Globus pallidus (tissue), 1 donor: ENCODE measurements at places on chromosomes 2 and 18.

DNA sequence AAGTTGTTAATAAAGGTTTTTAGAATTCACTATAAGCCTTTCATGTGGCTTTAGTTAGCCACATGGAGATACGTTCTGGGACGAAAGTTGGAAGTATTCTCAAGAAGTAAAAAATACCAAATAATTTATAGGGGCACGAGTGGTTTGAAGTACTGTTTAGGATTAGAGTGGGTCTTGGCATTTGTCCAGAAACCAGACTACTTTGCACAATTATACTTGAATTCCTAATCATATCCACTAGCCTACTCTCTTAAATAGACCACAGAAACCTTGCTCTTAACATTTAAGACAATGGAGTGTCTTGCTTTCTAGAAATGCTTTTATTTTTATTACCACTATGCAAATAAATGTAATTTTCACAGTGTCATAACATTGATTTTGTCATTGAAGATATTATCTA, 44.6 kb downstream of the UBE2E3 start:
- DNase-seq, result no peak

GRCh38 chr2:238286551-238286950, 1.9 kb downstream of the PER2 start:
- no peak for DNase-seq

- peak; percentile 55 for DNase-seq
These were observed 1888.3 kb upstream of the CELF4 start for GRCh38 chr18:39453882-39454281.

DNA sequence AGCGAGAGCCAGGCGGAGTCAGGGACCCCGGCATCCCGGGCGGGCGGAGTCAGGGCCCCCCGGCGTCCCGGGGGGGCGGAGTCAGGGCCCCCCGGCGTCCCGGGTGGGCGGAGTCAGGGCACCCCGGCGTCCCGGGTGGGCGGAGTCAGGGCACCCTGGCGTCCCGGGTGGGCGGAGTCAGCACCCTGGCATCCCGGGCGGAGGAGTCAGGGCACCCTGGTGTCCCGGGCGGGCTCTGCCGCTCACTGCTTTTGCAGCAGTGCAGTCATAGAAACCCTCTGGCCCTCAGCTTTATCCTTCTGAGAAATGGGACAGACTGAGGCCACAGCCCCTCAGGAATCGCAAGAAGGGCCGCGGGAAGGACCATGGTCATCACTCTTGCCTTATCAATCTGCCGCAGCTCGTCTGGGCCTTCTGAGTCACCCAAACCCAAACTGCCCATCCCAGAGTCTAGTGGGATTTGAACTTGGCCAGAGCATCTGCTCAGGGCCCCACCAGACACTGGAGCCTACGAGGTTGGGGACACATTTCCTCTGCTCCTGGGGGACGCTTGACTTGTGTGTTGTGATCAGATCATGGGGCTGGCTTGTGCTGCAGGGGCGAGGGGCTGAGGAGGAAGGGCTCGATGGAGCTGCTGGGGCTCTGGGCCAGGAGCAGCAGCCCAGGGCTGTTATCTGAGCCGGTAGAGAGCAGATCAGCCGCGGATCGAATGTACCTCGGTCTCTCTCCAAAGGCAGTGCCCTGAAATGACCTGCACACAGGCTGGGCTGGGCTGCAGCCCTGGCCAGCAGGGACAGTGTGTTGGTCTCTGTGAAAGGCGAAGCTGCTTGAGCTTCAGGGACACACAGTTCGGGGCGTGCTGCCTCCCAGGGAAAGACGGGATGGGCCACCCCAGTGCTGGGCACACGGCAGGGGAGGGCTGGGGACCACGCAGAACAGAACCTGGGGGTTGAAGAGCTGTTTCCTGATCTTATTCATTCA, 290.1 kb upstream of the HDAC4 start:
- DNase-seq, result peak; percentile 38

GRCh38 chr18:58862851-58863538, 1.7 kb upstream of the ZNF532 start:
- DNase-seq, result peak; percentile 67

- DNase-seq, result no peak
These were observed 74.7 kb downstream of the MERTK start for GRCh38 chr2:111972955-111973565.

GRCh38 chr2:218263817-218264641, 3.2 kb downstream of the GPBAR1 start:
- DNase-seq, result no peak

DNA sequence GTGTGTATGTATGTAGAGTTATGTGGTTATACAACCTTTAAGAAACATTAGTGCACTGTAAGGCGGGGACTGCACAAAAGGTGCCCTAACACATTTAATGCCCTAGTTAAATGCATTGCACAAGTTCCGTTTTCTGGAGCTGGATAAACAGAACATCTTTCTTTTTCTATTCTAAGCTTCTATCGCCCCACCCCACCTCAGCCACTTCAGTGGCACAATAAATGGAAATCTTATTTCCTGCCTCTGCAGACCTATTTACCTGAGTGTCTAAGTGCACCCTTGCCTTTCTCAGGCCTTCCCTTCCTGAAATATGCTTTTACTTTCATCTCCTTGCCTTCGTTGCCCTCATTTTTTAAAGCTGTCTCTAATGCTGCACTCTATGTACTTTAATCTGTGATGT, 123.5 kb downstream of the TANC1 start:
- DNase-seq, result no peak

- DNase-seq, result no peak
These were observed 38.5 kb downstream of the TRAF3IP1 start for GRCh38 chr2:238358769-238359168.

DNA sequence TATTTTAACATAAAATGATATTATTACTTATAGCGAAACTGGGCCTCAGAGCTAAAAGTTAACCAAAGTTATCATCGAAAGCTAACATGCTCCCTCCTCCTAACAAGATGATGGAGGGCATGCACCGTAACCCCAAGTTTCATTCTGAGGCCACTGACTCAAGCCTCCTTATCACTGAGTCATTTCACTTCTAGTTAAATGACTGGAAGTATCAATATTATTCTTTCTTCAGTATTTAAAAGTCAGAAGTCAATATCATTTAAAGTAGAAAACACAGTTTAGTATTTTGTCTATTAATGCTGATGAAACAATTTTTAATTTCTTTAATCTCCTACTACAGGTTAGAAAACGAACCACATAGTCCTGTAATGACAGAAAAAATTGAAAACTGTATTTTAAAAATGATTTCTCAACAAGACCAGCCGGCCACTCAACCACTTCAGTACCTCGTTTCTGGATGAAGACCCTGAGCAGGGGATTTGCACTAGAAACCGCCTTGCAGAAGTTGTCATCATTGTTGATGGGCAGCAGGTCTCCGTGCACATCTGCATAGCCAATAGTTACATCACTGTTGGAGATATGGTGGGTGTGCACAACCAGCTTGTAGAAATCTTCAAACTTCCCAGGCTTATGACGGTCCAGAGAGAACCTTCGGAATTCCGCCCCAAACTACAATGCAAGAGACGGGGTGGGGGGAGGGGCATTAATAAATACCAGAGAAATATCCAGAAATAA, 44.9 kb downstream of the PARD6G start:
- DNase-seq, result no peak

GRCh38 chr2:39547811-39548719, 111.0 kb upstream of the MAP4K3 start:
- DNase-seq, result no peak

- DNase-seq, result peak; percentile 29
These were observed 60.6 kb downstream of the MTCL1 start for GRCh38 chr18:8765783-8766463.

- no peak for DNase-seq
These were observed 3.6 kb downstream of the ARID5A start for GRCh38 chr2:96540136-96540535.

DNA sequence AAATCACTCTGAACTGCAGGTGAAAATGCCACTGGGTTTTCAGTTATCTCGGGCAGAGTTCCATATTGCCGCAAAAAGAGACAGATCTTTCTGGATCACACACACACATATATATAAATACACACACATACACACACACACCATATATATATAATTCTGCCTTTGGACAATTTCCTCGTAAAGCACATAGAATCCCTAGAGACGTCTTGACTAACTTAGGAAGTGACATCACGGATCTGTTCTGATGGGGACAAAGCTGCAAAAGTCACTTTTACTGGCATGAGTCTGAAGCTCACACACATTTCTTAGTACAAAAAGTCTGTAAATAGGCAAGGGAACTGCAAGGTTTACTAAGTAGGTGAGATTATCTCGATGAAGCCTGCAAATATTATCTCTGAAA, 28.6 kb upstream of the MBOAT2 start:
- DNase-seq, result no peak

DNA sequence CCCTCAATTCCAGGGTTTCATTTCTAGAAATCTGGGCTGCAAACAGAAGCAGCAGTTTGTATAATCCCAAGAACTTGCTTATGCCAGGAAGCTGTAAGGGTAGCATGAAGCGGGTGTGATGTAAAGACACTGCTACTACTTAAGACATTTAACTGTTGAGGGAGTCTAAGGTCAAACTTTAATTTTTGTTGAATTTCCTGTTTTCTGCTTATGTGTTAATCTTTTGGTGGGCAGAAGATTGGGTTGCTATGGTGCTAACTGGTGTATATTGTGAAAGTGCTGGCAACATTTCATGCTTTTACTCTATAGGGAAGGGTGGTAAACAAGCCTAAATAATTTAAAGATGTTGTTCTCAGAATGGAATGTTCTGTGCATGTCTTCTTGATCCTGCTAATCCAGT, 2.7 kb downstream of the NCOA1 start:
- no peak for DNase-seq

DNA sequence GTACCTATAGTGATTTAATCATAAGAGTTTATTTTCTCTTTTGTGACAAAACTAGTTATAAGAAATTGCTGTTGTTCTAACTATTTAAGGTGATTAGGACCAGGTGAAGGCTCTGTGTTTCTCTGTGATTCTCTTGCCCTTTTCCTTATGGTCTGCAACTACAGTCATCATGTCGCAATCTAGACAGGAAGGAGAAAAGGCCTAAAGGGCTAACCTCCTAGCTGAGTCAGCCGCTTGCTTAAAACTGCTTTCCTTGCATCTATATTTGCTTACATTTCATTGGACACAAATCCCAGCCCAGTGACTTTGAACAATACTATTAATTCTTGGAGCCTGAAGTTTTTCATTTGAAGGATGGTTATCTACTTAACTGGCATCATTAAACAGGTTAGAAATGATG, 93.1 kb downstream of the PIK3C3 start:
- no peak for DNase-seq

DNA sequence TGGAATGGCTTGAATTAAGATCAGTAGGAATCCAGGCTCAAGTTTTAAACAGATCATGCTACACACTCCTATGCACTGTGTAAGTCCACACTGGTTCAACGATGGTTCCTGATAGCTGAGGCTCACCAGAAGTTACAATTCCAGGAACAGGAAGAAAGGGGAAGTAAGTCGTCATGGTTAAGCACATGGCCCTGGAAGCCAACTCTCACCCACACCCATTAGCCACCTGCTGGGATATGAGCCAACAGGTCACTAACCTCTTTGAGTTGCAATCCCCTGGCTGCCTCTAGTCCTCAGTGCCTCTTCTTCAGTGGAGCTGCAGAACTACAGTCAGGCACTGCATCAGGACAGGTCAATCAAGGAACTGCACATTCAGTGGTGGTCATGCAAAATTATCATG, 133.5 kb downstream of the TMEM182 start:
- DNase-seq, result no peak

GRCh38 chr2:142142595-142142994, 11.8 kb upstream of the LRP1B start:
- DNase-seq, result no peak

DNA sequence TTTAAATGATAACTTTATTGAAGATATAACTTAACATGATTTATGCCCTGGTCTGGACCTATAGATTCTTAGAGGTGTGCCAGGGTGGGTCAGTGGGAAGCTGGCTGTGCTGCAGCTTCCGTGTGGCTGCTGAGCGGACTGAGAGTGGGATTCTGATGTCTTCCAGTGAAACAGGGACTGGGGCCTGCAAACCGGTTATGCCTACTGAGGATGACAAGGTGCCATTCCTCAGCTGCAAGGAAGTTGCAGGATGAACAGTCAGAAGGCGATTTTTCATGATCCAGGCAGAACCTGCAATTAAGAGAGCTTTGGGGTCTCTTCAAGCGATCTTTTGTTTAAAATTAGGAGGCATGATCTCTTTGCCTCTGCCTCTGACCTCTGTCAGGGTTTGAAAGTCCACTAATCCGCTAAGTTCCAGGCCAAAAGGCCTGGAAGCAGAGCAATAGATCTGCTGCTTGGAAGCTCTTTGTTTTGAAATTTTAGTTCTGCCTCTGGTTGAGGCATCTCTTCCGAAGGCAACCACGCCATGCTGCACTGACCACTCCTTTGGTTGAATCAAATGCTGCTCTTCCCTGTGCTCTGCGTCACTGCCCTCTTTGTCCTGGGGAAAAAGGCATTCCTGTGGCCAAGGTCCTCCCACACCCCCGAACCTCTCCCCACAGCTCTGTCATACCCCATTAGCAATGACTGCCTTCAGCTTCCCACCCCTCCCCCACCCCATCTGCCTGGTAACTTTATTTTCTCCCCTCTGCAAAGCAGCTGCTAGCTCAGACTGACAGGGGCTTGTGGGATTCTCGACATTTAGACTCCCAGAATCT, 2.0 kb downstream of the TMEM169 start:
- DNase-seq, result peak; percentile 26

- DNase-seq, result no peak
These were observed 272.9 kb upstream of the EPAS1 start for GRCh38 chr2:46024146-46024779.

GRCh38 chr2:212831671-212832199, 293.1 kb upstream of the ERBB4 start:
- no peak for DNase-seq

DNA sequence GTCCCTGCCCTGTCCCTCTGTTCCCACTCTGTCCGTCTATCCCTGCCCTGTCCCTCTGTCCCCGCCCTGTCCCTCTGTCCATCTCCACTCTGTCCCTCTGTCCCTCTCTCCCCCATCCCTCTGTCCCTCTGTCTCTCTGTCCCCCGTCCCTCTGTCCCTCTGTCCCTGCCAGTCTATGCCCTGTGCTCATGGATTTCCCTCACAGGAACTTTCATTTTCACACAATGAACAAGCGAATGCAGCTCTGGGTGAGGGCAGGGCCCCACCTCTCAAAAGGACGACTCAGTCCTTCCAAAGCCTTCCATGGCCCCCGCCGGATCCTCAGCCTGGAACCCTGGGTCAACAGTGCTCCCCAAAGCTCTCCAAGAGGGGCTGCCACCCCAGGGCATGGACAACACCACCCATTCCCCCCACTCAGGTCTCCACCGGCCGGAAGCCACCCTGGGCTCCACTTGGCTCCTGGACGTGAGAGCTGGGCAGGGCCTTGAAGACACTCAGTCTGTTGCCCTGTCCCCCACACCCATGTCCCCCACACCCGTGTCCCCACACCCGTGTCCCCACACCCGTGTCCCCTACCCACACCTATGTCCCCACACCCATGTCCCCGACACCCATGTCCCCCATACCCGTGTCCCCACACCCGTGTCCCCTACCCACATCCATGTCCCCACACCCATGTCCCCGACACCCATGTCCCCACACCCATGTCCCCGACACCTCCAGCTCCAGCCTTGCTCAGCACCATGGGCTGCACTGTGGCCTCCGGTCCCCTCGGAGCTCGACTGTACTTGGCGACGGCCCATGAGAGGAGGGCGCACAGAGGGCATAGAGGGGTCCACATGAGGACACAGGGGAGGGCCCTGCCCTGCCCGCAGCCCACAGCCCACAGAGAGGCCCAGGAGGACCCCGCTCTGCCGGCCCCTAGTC, 156.0 kb downstream of the PXDN start:
- no peak for DNase-seq
